ENCODE measurements at places on chromosomes 16 and 17. TPM values are rescaled to one million over a fixed set of nuclear protein-coding genes. Genes with fewer than 3 reads are reported as not detected.

The PLD6 gene
- polyA plus RNA-seq, result 2.9 TPM

The KRTAP2-1 gene
- not detected for polyA plus RNA-seq

The TMEM235 gene
- not detected for polyA plus RNA-seq

The HSD17B2 gene
- polyA plus RNA-seq, result 1.8 TPM

The TLCD2 gene
- polyA plus RNA-seq, result 1.3 TPM

- DNase-seq, result no peak
Measured at GRCh38 chr16:23691483-23692189, 12.9 kb downstream of the PLK1 start.

DNA sequence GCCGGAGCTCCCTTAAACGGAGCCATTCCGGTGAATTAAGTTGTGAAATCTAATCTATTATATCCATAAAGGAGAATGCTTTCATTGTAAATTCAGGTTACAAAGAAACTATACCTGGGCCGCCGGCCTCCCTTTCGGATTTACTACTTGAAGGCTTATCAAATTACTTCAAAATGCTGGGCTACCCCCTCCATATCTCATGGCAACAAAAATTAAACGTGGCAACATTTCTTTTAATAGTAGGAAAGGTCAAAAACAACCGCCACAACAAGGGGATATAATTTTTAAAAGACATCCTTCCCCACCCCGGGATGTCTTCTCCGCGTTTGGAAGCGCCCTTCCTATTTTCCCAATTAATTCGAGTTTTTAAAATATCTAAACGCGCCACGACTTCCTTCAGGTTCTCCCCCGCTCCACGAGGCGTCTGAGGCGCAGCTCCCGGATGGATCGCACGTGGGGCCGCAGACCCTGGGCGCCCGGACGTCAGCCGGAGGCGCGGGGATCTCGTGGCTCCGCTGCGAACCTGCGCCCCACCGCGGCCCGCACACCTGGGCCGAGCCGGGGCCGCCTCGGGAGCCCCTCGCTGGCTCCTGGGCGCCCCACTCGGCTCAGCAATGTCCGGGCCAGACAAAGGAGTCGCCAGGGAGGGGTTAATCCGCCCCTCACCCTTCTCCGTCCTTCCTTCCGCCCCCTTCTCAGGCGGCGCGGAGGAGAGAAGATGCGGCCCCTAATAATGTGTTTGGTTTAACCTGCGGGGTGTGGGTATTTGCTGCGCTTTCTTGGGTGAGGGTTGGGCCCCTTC lies 47.4 kb upstream of the SLC38A10 start:
- DNase-seq, result no peak

GRCh38 chr17:36117505-36118382 lies 14.1 kb downstream of the CCL4 start:
- no peak for DNase-seq

DNA sequence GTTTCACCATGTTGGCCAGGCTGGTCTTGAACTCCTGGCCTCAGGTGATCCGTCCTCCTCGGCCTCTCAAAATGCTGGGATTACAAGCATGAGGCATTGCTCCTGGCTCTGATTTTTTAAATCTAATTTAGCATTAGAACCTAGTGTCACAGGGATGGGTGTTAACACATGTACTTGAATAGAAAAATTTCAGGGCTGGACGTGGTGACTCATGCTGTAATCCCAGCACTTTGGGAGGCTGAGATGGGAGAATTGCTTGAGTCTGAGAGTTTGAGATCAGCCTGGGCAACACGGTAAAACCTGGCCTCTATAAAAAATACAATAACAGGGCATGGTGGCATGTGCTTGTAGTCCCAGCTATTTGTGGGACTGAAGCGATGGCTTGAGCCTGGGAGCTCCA lies 6.0 kb upstream of the RNF135 start:
- DNase-seq, result no peak

DNA sequence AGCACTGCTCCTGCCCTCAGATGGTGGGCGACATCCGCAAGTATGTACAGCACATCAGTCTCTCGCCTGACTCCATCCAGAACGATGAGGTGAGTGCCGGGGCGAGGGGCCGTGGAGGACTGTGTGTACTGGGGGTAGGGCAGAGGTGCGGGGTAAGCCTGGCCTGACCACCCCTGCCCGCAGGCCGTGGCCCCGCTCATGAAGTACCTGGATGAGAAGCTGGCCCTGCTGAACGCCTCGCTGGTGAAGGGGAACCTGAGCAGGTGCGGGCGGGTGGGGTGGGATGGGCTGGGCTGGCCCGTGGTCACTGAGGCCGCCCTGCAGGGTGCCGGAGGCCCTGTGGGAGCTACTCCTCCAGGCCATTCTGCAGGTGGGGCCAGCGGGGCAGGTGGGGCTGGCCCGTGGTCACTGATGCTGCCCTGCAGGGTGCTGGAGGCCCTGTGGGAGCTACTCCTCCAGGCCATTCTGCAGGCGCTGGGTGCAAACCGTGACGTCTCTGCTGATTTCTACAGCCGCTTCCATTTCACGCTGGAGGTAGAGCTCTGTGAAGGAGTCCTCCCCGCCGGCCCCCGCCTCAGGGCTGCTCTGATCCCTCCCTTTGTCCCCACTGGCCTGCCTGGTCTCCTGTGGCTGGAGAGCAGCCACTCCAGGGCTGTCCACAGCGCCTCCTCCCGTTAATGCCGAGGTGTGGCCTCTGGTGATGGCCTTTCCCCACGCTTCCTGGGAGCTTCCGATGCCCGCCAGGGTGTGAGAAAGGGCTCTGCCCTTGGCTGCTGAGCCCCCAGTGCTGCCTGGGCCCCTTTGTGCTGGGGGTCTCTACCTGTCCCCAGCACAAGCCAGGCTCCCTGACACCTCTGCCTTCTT lies 5.0 kb downstream of the TSR3 start:
- DNase-seq, result no peak

DNA sequence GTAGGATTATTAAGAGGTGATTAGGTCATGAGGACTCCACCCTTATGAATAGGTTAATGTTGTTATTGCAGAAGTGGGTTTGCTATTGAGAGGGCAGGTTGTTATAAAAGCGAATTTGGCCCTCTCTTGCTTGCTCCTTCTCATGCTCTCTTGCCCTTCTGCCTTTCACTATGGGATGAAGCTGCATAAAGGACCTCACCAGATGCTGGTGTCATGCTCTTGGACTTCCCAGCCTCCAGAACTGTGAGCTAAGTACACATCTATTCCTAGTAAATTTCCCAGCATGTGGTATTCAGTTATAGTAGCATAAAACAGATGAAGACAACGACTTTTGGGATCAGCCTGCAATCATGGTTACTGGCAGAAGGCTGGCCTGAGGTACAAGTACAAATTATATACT lies 41.4 kb upstream of the FBXO47 start:
- DNase-seq, result no peak

DNA sequence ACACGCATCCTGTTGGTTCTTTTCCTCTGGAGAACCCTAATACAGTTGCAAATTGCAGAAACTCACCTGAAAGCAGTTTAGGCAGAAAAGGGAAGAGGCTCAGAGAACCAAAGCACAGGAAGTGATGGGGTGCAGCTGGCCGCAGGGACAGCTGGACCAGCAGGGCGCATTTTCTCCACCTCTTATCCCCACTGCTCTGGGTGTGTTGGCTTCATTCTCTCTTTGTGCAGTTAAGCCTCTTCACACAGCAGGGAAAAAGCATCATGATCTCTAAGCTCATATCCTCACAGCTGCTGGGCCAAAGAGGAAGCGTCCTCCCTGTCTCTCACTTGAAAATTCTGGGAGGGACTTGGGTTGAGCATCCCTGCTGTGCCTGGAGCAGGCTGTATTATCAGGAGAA lies 20.0 kb upstream of the LRRC75A start:
- DNase-seq, result no peak

DNA sequence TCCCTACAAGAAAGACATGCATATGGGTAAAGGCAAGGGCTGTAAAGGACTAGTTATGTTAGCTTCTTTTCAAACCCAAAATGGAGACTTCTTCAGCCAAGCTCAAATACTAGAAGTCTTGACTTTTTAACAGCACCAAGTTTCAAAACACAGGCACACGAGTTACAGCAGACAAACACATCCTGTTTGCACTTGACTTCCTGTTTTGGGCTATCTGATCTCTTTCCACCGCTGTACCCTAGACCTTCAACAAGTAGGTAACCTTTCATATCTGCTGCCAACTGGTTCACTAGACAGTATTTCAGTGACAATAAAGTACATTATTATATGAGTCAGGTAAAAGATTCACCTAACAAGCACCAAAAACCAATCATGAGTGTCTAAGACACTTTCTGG lies 12.3 kb downstream of the RFFL start:
- DNase-seq, result no peak

DNA sequence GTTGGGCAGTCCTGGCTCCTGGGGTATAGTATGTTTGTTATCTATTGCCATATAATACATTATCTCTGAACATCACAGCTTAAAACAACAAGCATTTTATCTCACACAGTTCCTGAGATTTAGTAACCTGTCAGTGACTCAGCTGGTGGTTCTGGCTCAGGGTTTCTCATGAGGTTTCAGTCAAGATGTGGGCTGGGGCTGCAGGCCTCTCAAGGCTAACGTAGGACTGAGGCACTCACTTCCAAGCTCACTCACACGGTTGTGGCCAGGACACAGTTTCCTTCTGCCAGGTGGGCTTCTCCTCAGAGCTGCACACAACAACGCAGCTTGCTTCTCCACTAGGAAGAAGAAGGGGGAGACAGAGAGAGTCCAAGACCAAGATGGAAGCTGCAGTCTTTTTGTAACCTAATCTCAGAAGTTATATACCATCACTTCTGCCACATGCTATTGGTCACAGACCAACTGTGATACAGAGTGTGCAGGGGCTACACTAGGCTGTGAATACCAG lies 10.3 kb upstream of the MED13 start:
- DNase-seq, result no peak

- DNase-seq, result no peak
Measured at GRCh38 chr17:3639981-3640596, 3.5 kb downstream of the CTNS start.

All from kidney (tissue), 22 donors.